ENCODE measurements at places on chromosomes 11 and 22.

- DNase-seq, result no peak
These were observed 15.5 kb upstream of the TSPAN18 start for GRCh38 chr11:44711113-44711786.

DNA sequence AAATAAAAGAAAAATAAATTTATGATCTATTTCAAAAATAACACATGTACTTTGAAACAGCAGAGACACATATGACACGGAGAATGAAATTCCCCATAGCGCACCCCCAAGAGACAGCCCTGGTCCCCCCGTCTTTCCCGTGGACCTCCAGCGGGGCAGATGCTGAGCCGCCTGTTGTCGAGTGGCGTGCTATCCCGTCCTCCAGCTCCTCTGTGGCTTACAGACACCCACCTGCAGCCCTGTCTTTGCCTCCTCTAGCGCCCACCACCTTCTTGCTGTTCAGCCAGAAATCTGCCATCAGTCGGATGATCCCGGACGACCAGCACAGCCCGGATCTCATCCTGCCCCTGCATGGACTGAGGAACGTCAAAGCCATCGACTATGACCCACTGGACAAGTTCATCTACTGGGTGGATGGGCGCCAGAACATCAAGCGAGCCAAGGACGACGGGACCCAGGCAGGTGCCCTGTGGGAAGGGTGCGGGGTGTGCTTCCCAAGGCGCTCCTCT, 44.4 kb upstream of the PPP6R3 start:
- no peak for DNase-seq

DNA sequence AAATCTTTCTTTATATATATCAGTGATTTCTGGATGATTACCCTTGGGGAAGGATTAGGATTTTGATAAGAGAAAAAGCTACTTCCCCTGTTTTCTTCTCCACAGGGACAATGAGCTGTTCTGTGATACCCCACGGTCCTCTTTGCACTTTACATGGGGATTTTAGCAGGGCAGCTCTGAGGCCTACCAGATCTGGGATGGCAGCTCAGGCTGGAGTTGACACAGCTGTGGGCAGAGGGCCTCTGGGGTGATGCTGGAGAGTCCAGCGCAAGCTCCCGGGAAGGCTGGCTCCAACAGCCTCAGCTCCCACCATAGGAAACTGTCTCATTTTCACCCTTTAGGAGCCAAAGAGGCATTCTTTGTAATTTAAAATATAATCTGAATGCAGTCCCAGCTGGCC, 383.8 kb upstream of the NARS2 start:
- no peak for DNase-seq

DNA sequence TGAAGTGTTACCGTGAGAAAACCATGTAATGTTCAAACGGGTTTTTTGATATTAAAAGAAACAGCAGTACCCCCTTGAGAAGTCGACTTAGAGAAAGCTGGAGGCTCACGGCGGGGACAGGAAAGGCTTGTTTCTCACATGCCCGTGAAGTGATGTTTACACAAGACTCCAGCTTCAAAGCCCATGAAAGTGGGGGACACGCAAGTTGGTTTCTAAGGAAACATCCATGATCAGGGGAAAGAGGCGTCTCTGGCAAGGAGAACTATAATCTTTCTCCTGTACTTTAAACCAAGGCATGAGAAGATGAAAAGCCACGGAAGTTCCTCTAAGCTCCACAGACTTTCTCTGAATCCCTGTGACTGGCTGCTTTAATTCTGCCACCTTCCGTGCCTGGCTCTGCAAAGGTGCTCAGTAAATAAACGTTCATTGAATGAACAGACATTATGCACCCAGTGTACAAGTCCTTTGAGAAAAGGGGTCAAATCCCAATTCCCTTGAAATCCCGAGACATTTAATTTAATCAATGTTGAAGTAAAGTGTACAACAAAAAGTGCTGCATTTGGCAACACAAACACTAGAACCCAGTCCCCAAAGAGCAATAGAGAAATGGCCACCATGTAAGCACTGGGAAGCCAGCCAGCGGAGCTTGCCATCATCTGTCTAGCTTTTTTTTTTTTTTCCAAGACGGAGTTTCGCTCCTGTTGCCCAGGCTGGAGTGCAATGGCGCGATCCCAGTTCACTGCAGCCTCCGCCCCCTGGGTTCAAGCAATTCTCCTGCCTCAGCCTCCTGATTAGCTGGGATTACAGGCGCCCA, 58.7 kb downstream of the AHNAK start:
- DNase-seq, result no peak

DNA sequence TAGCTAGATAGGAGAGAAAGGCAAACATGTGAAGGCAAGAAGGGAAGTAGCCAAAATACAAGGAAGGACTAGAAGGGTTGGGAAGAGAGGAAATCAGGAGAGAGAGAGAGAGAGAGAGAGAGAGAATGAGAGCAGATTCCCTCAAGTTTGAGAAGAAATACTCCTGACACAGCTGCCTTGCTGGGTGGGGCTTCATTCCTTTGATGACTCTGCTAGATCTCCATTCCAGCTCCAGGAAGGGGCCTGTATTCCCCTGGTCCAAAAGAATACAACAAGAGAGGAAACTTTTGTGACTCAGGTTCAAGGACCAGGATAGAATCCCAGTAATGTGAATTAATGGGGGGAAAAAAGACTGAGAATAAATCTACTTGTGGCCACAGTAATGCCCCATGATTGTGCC, 62.9 kb upstream of the SPON1 start:
- no peak for DNase-seq

DNA sequence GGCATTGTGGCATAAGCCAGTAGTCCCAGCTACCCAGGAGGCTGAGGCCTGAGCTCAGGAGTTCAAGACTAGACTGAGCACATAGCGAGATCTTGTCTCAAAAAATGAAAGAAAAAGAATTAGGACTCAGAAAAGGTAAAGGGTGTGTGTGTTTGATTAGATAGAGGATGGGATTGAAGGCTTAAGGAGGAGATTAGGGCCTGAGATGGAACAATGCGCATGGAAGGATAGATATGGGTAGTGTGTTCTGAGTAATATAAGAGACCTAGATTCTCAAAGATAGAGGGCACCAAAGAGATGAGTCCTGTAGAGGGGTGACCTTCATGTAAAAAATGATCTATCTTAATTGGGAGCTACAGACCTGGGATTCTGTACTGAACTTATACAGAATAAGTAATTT, 17.3 kb upstream of the RAB30 start:
- DNase-seq, result no peak

- no peak for DNase-seq
These were observed 10.4 kb upstream of the SAMM50 start for GRCh38 chr22:43944670-43945430.

- DNase-seq, result no peak
These were observed 30.1 kb downstream of the IGHMBP2 start for GRCh38 chr11:68933605-68934320.

- no peak for DNase-seq
These were observed 61.3 kb upstream of the CREB3L1 start for GRCh38 chr11:46216019-46216764.

GRCh38 chr11:123469089-123469488, 39.0 kb downstream of the GRAMD1B start:
- DNase-seq, result no peak

DNA sequence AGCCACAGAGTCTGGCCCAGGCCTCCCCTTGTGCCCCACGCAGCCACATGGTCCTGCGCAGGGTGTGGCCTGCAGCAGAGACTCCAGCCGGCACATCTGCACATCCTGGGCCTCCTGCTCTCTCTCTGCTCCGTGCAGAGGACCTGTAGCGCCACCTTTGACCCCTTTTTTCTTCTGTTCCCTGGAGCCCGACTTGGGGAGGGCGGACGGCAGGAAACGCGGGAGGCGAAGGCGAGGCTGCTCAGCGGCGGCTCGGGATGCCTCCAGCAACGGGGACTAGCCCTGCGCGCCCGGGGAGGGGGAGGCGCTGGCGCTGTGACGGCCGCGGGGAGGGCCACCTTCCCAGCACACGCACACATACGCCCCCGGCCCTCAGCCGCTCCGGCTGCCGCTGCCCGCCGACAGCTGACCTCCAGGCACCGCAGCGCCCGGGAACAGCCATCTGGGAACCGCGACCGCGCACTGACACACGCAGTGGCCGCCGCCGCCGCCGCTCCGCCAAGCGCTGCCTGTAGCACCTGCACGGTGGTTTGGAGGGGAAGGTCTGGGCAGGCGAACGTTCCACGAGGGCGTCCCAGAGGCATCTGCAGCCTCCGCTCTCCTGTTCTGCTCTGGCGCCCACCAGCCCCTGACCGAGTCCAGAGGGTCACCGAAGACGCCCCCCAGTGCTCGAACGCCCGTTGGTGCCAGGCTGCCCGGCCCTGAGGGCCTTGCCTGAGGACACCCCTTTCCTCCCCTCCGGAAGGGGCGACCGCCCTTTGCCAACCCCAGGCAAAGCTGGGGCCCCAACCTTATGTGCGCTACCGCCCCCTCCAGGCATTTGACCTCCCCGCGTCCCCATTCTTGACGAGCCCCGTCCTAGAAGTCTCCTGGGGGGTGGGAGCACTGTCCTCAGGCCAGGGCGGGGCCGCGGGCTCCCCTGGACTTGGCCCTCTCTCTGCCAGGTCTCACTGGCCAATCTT, 16.9 kb upstream of the C22orf42 start:
- DNase-seq, result no peak

DNA sequence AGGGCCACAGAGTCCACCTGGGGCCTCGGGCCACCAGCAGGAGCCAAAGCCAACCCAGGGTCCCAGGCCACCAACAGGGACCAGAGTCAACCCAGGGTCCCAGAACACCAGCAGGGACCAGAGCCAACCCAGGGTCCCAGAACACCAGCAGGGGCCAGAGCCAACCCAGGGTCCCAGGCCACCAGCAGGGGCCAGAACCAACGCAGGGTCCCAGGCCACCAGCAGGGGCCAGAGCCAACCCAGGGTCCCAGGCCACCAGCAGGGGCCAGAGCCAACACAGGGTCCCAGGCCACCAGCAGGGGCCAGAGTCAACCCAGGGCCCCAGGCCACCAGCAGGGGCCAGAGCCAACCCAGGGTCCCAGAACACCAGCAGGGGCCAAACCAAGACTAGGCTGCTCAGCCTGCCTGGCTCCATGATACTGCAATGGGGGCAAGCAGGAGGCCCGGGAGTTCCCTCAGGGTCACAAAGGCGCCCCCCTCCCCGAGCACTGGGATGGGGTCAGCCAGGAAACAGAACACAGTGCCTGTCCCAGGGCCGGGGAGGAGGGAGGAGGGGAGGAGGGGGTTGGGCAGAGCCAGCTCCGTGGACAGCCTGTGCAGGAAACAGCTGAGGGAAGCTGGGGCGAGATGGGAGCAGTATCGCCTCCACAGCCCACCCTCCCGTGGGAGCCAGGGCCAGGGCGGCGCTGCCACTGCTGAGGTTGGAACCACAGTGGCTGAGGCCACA, 62.0 kb upstream of the PRR5 start:
- no peak for DNase-seq

DNA sequence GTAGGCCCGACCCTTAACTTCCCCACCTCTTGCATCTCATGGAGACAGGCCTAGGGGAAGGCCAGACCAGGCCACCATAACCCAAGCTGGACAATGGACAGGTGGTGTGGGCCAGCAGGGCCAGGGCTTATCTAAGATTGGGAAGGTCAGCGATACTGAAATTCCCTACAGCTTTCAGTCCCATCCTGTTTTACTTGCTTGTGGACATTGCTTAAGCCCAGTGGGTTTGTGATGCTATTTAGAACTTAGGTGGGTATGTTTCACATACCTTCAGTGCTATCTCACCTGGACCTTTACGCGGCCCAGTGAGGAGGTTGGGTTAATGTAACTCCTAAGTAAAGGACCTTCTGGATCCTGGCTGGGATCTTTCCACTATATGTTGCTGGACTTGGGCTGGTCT, 1.7 kb downstream of the FADS2 start:
- no peak for DNase-seq

- DNase-seq, result no peak
These were observed 28.8 kb downstream of the LMO1 start for GRCh38 chr11:8234910-8235309.

- DNase-seq, result no peak
These were observed 1.1 kb upstream of the DENND5A start for GRCh38 chr11:9266132-9266736.

GRCh38 chr11:83122050-83122449, 34.9 kb upstream of the PCF11 start:
- no peak for DNase-seq

GRCh38 chr11:113923572-113923971, 19.0 kb downstream of the HTR3B start:
- DNase-seq, result no peak

- no peak for DNase-seq
These were observed 6.1 kb downstream of the AP5B1 start for GRCh38 chr11:65774525-65775306.

- no peak for DNase-seq
These were observed 77.0 kb upstream of the MYOD1 start for GRCh38 chr11:17642370-17642769.

DNA sequence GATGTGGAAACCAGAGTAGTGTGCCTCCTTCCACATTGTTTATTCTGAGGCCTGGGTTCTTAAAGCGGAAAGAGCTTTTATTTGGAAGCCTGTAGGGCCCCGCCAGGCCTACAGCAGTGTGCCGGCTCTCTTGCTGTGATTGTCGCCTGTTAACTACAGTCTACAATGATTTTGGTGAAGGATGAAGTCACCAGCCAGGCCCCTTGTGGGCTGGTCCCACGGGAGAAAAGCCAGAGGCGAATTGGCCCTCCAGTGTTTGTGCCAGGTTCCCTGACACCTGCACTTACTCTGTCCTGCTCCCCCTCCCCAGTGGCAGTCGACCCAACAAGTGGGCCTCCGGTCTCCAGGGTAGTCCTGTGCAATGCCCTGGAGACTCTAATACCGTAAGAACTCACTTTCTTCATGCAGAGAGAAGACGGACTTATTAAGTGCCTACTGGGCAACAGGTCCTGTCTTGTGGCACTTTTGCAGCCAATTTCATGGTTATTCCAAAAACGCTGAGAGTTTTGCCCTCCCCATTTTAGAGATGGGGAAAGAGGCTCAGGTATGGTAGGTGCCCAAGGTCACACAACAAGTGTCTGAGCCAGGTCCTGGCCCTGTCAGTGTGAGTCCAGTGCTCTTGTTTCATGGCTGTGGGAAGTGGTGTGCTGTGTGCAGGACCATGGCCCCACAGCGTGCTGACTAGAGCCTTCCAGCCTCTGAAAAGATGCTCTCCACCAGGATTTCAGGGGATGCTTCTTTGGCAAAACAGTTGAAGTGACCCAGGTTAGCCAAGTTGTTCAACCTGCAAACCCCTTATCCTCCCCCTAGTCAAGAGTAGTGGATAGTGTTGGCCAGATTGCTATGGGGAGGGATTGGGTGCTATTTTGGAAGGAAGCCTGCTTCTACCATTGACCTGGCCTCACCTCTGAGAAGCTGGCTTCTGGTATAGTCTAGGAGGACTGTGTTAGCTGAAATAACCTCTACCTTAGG, 1.4 kb downstream of the MICAL2 start:
- DNase-seq, result no peak

DNA sequence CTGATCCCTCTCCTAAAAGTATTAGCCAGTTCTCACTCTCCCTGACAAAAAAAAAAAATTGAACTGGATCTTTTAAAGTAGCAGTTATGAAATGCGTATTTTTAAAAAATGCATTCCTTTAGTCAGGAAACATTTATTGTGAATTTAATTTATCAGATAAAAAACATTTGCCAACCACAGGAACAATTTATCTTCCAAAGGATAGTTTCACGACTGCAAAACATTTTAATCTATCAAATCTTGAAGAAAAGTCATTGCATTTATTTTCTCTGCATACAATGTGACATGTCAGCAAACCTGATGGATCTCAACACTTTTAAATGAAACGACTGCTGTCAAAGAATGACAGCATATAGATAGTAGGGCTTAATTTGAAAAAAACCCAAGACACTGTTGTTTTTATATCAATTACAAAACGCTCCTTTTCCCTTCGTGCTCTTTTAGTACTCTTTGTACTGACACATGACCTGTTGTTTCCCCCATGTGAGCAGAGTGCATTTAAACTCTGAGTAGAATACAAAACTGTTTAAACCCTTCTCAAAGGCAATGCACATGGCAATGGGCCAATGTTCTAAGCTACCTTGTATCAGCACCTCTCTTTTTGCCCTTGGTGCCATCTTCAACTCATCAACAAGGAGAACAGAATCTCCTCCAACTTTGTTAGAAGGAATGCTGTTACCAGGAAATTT, 107.0 kb downstream of the ATG16L2 start:
- DNase-seq, result no peak

All from CD4-positive, alpha-beta T cell treated with Interleukin-12 subunit alpha and Interleukin-12 subunit beta, for 1 hour (primary cell).